ENCODE measurements at places on chromosomes 12 and 14.

GRCh38 chr12:2745655-2746054, 49.1 kb upstream of the FKBP4 start:
- no peak for DNase-seq

- no peak for DNase-seq
These were observed 31.7 kb upstream of the STRN3 start for GRCh38 chr14:31057701-31058364.

- DNase-seq = peak; percentile 24
These were observed at the start of gene BCAT1 for GRCh38 chr12:24948757-24949722. Gene BCAT1 (minus strand): TSS chr12:24949101. CDS start chr12:24948932, 169 bp downstream.

- DNase-seq = no peak
These were observed 529.5 kb downstream of the TMTC2 start for GRCh38 chr12:83216230-83216629.

DNA sequence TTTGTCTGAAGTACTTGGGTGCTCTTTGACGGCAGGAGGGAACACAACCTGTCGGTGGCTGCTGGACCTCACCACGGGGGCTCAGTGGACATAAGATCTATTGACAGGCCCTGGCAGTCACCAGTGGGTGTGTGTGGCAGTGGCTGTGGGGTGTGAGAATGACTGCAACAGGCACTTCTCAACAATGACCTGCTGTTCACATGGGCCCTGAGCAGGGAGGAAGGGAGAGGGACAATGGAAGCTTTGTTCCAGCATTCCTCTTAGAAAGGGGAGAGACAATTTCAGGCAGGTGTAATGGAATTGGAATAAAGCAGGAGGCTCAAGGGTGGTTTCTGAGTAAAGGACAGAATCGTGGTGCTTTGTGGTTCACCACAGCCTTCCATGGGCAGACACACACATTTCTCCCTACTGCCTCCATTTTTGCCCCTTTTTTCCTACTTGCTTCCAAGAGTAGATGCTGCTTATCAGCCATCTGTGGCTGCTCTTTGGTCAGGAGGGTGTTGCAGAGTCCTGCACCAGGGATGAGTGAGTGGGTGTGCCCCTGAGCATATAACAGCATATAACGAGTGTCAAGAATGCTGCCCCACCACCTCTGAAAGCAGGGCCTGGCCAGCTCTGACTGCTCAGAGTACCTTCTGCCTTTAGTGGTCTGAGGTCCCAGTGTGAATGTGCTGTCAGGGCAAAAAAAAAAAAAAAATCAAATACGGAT, 267.7 kb downstream of the RASSF9 start:
- no peak for DNase-seq

GRCh38 chr12:122022393-122023338, 982 bp downstream of the BCL7A start:
- DNase-seq = no peak

- DNase-seq = no peak
These were observed 1908.1 kb upstream of the SEL1L start for GRCh38 chr14:83441801-83442200.

- DNase-seq = no peak
These were observed 158.2 kb upstream of the C14orf180 start for GRCh38 chr14:104421401-104421821.

All from stimulated activated CD4-positive, alpha-beta T cell treated with anti-CD3 and anti-CD28 coated beads, Interleukin-4, amount 100 ng/mL, for 48 hours (primary cell).